SW480 (cell line): ENCODE measurements at places on chromosomes 5 and 9.
A peak's percentile ranks its signal among the peaks of the same experiment; 100 is the strongest.

DNA sequence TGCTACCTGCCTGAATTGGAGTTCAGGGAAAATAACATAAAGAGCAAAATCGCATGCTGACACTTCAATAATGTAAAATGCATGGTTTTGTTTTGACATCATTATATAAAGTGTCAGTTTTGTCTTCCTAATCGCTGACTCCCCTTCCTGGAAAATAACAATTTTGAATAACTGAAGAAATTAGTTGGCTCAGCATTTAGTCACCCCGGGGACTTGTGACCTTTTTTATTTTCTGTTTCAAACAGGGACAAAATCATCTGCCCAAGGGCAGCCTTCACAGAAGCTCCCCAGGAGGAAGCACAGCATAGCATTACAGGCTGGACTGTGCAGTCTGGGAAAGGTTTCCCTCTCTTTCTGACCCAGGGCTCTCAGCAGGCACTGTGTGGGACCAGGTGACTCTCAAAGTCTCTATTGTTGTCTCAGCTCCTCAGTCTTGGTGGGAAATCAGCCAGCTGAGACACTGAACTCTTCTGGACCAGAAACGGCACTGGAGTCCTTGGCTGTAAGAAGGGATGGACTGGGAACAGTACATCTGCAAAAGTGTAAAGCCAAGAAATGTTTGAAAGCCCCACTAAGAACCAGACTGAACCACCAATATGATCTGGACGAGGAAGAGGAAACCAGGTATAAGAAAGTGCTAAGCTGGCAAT, 671.3 kb upstream of the KLF4 start:
- no peak for DNase-seq

- DNase-seq, result no peak
These were observed 17.4 kb upstream of the ENTREP1 start for GRCh38 chr9:69307446-69308205.

DNA sequence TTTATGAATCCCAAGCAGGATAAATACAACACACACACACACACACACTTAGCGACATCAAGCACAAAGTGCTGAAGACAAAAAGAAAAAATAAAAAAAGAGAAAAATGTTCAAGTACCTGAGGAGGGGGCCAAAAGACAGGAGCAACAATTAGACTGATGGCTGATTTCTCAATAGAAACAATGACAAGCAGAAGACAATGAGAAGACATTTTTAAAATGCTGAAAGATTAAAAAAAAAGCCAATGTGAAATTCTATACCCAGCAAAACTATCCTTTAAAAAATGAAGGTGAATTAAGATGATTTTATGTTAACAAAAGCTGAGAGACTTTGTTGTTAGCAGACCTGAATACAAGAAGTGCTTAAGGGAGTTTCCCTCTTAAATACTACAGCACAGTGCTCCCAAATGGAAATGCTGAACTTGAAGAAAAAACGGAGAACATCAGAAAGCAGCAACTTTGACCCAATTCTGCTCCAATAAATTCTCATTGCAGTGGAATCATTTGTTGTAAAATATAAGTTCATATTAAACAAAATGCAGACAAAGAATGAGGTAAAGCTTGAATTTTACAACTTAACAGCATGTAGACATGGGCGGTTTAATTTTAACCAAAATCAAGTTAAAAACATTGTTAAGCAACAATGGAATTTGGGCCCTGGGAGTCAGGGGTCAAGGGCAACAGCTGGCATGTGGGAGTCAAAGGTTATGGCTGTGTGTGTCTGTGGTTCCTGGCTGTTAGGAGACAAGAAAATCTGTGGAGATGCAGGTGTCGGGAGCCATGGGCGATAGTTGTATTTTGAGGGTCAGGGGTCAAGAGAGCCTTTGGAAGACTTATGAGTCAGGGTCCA, 776 bp upstream of the RANBP17 start:
- peak; percentile 21 for DNase-seq

DNA sequence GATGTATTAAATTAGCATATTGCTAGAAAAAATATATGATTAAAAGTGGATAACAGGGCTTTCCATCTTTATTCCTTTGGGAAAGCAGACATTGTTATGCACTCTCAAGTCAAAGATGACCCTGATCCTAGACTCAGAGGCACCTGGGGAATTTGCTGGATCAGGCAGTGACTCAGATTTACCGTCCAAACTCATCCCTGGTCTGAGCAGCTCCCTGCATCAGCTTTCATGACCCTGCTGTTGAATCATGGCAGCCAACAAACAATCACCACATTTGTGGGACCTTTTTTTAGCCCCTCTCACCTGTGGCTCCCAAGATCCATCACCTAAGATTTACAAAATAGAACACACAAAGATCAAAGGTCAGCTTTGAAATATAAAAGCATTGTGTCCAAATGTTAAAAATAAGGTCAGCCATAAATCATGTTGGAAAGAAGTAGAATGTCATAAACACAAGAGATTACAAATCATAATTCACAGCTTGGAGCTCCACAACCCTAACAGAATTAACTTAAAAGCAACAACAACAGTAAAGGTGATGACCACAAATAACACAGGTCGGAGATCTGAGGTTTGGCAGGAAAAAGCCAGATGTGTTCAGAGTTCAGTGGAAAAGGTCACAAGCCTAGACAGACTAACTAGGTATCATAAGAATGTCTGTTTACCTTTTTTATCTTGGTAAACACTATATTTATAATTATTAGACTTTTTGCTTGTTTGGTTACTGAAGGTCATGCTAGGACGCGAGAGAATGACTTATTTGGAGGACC, 55.5 kb downstream of the ZFAND5 start:
- DNase-seq, result peak; percentile 41

GRCh38 chr9:124511426-124511840, 4.2 kb upstream of the NR5A1 start:
- no peak for DNase-seq

DNA sequence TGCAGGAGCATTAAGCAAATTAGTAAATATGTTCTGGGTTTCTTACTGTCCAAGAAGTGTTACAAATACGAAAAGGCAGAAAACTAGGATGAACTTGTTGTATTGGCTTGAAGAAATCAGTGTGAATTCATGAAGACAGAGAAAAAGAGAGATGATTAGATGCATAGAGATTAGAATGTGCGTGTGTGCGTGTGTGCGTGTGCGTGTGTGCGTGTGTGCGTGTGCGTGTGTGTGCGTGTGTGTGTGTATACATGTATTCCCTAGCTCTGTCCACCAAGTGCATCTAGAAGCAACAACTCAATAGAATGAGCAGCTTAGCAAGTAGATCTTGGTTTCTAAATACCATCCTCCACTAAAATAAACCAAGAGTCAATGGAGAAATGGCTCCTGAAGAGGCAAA, 41.5 kb downstream of the SMIM23 start:
- DNase-seq, result no peak

DNA sequence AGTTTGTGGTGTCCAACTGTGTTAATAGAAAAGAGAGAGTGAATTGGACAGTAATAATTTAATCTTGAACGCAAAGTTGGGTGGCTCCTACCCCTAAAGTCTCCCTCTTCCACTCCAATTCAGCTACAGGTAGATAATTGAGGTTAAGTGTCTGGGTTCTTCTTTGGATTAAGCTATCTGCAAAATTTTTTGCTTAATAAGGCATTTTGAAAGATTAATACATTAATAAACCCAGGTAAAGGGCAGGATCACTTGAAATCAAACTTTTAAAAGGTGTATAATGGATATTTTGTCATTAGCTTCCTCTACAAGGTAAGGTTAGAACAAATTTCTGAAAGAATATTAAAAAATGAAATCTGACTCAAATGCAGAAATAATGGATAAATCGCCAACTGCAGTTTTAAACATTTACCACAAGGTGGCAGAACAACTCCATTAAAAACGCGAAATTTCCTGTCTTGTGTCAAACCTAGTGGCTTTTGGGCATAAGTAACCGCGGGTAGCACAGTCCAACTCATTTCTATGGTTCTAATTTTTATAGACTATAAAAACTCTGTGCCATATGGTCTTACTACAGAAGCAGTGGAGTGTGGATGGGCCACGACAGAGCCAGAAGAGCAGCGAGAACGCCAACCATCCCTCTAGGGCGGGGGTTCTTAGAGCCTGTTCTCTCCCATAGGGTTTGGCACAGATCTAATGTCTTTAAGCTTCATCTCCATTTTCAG, 276.5 kb downstream of the ARHGEF28 start:
- DNase-seq, result peak; percentile 48

GRCh38 chr5:176844706-176845391, 34.5 kb downstream of the UNC5A start:
- peak; percentile 42 for DNase-seq

GRCh38 chr5:9241479-9242305, 304.2 kb downstream of the SEMA5A start:
- no peak for DNase-seq

DNA sequence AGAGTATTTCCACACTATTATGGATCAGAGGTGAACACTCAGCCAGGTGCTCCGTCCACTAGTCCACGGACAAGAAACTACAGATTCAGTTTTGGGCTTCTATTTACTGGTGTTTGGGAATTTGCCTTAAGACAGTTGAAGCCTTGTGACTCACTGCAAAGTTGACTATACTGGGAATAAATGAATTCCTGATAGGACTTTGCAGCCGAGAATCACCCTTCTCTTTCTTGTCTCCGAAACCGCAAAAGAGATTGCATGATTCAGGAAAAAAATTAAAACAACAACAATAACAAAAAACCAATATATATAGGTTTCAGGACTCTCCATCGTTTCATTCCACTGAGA, 716 bp downstream of the TMEM171 start:
- no peak for DNase-seq

DNA sequence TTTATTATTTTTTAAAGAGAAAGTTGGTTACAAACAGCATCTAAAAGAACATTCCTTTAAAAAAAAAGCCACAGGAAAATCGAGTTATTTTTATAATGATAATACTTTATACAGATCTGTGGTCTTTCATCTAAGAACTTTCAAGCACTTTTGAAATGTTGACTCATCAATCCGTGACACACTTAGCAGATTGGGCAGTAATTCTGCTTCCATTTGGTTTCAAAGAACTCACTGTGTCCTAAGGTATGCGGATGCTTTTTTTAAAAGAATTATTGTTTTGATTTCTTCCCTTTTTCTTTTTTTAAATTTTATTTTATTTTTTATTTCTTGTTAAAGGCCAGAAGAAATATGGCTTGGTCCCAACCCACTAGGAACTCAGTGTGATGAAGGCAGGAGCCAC, 147.8 kb downstream of the AOPEP start:
- no peak for DNase-seq

GRCh38 chr9:100455470-100455869, 17.5 kb upstream of the TMEFF1 start:
- peak; percentile 17 for DNase-seq

DNA sequence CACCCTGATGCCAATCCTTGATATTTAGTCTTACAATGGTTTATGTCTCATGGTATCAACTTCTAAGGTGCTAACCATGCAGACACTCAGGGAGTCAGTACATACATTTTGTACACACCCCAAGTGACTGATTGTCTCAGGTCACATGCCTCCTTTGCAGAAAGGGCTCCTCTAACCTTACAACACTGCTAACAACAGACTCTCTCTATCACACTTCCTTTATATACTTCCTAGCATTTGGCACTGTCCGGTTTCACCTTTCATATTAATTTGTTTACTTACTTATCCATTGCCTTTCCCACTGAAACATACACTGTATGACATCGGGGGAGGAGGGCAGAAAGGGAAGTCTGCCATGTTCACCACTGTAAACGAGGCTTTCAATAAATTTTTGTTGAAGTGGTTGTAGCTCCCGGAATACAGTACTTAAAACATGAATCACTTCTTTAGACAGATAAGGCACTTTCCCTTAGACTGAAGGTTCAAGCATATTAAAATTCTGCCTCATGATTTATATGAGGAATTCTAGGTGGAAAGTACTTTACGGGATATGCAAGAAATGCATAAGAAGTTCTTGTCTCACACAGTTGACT, 20.6 kb downstream of the EMB start:
- no peak for DNase-seq

GRCh38 chr9:124222109-124222508, 35.6 kb upstream of the NEK6 start:
- no peak for DNase-seq

DNA sequence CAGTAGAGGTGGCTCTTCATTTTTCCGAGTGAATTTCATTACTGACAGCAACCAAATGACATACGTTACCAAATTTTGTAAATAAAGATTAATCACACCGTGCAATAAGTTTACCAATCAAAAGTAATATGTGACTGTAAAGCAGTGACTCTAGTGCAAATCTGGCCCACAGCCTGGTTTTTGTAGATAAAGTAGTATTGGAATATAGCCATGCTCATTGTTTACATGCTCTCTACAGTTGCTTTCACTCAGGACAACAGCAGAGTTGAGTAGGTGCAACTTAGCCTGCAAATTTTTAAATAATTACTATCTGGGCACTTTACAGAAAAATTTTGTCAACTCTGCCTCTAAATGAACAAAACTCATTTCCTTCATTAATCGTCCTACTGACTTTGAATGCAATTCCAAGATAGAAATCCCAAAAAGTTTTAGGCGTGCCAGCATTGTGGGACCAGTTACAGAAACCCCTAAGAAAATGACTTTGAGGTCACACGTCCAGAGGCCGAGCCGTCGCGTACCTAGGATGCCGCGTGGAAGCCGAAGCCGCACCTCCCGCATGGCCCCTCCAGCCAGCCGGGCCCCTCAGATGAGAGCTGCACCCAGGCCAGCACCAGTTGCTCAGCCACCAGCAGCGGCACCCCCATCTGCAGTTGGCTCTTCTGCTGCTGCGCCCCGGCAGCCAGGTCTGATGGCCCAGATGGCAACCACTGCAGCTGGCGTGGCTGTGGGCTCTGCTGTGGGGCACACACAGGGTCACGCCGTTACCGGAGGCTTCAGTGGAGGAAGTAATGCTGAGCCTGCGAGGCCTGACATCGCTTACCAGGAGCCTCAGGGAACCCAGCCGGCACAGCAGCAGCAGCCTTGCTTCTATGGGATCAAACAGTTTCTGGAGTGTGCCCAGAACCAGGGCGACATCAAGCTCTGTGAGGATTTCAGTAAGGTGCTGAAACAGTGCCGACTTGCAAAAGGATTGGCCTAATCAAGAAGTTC, 180.7 kb upstream of the TLE4 start:
- no peak for DNase-seq

DNA sequence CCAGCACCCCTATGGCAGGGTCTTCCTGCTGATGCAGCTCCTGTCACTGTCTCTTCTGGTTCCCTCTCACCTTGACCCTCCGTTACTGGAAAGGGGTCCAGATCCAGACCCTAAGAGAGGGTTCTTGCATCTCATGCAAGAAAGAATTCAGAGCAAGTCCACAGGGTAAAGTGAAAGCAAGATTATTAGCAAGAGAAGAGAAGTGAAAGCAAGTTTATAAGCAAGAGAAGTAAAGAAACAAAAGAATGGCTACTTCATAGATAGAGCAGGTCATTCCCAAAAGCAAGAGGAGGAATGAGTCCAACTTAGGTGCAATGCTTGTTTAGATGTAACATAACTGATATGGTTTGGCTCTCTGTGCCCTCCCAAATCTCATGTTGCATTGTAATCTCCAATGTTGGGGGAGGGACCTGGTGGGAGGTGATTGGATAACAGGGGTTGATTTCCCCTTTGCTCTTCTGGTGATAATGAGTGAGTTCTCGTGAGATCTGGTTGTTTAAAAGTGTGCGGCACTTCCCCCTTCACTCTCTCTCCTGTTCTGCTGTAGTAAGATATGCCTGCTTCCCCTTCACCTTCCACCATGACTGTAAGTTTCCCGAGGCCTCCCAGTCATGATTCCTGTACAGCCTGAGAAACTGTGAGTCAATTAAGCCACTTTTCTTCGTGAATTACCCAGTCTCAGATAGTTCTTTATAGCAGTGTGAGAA, 183.3 kb downstream of the MED10 start:
- DNase-seq, result no peak

GRCh38 chr5:102450313-102450990, 48.3 kb downstream of the SLCO6A1 start:
- peak; percentile 7 for DNase-seq

GRCh38 chr5:109961751-109962150, 272.0 kb downstream of the MAN2A1 start:
- no peak for DNase-seq

- DNase-seq, result peak; percentile 72
These were observed 141.2 kb upstream of the ASTN2 start for GRCh38 chr9:117555964-117556629.
